Esophagus squamous epithelium (tissue), 5 donors: ENCODE measurements at places on chromosomes 1 and 21.

DNA sequence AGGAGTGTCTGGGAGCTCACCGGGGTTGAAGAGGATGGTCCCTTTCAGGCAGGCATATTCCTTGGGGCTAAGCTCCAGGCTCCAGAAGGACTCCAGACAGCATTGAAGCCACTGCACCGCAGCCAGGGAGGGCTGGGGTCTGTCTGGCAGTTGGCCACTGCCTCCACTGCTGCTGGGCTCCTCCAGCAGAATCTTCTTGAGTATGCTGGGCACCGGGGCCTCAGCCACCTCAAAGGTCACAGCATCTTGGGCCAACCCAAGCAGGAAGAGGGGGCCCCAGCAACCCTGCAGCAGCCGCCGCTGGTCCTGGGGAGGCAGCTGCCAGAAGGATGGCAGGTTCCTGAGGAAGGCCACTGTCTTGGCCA is 404 bp downstream of the NR0B2 start:
- DNase-seq: no peak

- DNase-seq: no peak
These were observed 3.3 kb downstream of the MX1 start for GRCh38 chr21:41429305-41429704.

- no peak for DNase-seq
These were observed 171.2 kb upstream of the RUNX1 start for GRCh38 chr21:35220301-35220700.

GRCh38 chr1:111643696-111644095 is 24.1 kb downstream of the RAP1A start:
- DNase-seq: no peak

- no peak for DNase-seq
These were observed 3.5 kb downstream of the RGS4 start for GRCh38 chr1:163072658-163073057.

GRCh38 chr1:40014253-40014706 is 26.2 kb upstream of the CAP1 start:
- DNase-seq: no peak

- no peak for DNase-seq
These were observed 1.2 kb upstream of the LHX4 start for GRCh38 chr1:180228648-180229482.

DNA sequence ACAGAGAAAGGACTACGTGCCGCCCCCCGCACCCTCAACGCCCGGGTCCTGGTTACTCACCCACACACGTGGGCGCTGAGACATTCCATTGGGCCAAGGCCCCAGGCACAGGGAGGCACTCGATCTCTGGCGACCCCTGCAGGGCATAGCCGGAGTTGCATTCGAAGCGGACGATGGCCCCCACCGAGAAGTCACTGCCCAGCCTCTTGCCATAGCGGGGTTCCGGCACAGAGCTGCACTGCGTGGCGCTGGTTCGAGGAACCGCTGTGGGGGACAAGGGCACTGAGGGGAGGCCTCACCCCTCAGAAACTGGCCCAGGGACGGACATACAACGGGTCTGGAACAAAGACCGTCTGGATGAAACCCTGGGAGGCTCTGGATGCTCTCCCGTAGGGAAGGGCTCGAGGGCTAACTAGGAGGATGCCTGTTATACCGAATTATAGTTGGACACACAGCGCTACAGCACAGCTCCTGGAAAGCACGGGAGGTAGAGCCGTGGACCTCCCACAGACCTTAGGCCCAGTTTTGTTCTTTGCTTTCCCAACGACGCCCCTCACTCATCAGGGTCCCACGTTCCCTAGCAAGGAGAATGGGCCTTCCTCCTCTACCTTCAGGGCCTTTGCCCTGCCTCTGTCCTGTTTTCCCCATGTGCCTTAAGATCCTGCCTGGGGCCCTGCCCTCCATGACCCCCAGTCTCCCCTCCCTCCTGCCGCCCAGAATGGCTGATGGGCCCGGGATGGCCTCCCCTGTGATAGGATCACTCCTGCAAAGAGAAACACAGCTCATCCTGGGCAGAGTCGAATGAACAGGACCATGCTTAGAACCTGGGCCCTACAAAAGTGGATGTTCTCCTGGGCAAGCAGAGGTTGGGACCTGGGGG is 152.8 kb downstream of the ZSCAN20 start:
- DNase-seq: no peak
